ENCODE measurements at places on chromosomes 6 and 20.

- no peak for DNase-seq
Measured at GRCh38 chr6:29610540-29610939, 22.4 kb downstream of the GABBR1 start.

DNA sequence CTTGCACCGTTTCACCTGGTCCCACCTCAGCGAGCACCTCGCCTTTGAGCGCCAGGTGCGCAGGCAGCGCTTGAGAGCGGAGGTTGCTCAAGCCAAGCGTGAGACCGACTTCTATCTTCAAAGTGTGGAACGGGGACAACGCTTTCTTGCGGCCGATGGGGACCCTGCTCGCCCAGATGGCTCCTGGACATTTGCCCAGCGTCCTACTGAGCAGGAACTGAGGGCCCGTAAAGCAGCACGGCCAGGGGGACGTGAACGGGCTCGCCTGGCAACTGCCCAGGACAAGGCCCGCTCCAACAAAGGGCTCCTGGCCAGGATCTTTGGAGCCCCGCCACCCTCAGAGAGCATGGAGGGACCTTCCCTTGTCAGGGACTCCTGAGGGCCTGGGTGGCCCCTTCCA lies 1.5 kb downstream of the ABT1 start:
- no peak for DNase-seq

DNA sequence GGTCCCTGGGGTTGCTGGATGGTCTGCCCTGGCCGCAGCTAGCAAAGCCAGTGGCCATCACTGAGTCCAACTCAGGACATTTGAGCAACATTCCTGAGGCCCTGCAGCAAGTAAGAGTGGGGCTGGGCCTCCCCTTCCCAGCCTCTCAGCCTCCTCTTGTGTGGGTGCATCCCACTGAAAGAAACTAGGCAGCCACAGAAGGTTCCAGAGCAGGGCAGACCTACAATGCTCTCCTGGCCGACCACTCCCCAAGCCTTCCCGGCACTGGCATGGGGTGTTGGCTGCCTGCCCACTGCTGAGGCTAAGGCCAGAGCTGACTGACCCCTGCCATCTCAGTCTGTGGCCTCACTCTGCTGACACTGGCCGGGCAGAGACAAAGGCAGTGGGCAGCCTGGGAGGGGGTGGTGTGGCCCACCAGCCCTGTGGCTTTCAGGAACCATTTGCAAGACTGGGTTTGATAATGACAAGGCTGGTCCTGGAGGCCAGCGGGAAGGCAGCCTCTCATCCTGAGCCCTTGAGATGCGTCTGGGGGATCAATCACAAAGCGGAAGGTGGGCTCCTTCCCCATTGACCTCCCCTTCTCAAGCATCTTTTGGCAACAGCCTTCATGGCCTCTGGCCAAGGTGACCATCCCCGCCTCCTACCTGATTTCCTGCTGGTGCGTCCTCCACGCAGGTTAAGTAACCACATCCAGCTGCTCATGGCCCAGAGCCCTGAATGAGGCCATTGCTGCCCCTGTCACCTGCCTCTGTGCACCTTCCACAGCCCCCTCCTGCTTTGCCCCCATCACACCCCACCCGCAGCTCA lies 9.6 kb downstream of the DLGAP4 start:
- no peak for DNase-seq

- DNase-seq, result no peak
Measured at GRCh38 chr6:90712114-90712513, 125.2 kb upstream of the MAP3K7 start.

DNA sequence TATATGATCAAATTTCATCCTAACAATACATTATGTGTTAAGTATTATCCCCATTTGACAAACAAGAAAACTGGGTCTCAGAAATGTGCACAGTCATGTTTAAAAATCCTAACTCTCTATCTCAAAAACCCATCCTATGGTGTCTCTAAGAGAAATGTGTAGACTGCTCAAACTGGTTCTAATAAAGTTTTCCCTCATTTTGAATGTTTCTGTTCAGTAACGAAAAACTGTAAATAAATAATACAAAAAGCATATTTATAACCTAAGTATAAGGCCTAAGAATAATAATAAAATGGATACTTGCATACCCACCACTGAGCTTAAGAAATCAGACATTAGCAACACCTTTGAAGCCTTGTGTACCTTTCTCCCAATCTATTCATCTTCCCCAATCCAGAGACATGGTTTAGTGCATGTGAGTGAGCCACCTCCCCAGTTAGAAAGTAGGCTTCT lies 39.0 kb downstream of the TNFAIP3 start:
- no peak for DNase-seq

DNA sequence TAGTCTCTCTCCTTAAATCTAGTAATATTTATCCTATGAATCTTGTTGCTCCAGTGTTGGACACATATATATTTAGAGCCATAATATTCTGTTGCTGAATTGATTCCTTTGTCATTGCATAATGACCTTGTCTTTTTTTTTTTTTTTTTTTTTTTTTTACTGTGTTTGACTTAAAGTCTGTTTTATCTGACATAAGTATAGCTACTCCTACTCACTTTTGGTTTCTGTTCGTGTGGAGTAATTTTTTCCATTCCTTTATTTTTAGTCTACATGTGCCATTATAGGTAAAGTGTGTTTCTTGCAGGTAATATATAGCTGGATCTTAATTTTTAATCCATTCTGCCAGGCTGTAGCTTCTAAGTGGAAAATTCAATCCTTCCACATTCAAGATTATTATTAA lies 166.5 kb downstream of the GMDS start:
- no peak for DNase-seq

DNA sequence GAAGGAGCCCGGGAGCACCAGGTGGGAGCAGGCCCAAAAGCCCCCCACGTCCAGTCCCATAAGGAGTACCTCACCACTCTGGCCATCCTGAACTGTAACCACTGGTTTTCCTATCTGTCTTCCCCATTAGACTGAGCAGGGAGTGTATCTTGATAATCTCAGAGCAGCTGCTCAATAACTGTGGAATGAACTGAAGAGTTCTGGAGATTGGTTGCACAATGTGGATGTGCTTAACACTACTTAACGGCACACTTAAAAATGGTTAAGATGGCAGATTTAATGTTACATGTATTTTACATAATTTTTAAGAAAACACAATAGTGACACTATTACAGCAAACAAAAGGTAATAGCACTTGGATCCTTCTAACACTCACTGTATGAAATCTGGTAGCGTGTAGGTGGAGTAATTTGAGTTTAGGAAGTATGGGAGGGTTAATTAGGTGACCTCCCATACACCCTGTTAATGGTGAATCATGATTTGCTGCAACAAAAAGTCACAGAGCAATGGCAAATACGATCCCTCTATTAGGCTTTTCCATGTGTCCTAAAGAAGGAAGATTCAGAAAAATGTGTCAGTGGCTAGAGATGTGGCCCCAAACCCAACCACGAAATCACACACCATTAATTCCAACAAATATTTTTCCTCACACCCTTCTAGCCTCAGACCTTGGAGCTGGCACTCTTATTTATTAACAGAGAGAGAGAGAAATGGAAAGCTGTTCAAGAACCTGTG lies 18.4 kb downstream of the TRAM2 start:
- DNase-seq, result no peak
